ENCODE measurements at places on chromosomes 7 and 10.

DNA sequence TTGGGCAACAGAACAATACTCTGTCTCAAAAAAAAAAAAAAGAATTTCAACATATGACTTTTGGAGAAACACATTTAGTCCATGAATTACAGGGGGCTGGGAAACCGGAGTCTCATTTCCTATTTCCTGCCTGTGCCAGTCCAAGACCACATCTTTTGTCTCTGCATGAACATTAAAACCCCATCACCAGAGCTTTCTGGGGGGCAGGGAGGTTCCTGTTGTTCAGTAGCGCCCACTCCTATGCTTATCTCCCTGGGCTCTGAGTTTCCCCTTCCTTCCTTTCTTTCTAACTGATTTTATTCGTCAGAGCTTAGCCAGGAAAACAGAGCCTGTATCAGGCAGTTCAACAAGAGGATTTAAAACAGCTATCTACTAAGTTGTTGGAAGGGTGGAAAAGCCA is 119.3 kb downstream of the CALN1 start:
- DNase-seq: no peak

GRCh38 chr7:21071561-21072501 is 285.1 kb upstream of the SP8 start:
- no peak for DNase-seq

DNA sequence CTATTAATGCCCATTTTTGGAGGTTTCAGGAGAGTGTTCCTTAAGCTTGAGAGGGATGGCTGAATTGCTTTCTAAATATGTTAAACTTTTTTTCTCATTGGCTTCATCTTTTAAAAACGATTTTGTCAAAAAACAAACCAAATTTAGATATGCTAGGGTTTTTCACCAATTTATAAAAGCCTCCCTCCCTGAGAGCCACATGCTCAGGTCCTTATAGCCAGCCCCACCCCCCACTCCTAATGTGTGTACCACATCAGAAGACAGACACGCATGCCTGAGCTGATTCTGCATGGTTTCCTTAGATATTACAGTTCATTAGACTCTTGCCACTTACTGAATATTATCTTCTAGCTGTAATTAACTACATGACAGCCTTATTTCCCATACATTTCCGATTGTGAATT is 2.0 kb downstream of the CUL1 start:
- DNase-seq: no peak

- DNase-seq: no peak
Observed at GRCh38 chr10:5089865-5090264, 4.3 kb upstream of the AKR1C3 start.

GRCh38 chr7:157442993-157443831 is 106.4 kb downstream of the DNAJB6 start:
- no peak for DNase-seq

GRCh38 chr7:108077709-108078108 is 52.5 kb downstream of the LAMB4 start:
- no peak for DNase-seq

DNA sequence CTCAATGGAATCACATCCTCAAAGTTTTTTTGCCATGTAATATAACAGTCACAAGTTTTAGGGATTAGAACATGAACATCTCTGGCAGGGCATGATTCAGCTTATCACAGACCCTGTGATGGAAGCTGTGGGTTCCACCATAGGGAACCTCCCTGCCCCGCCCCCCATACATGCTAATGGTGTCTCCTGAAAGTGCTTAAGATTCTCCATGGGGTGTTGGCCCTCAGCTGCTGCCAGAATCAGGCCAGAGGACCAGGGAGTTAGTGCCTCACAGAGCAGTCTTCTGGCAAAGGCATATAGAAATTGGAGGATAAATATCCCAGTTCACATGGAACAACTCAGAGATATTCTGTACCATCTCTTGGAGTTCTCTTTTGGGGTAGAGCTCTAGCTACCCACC is 119.4 kb downstream of the RAB11FIP2 start:
- DNase-seq: no peak
